ENCODE measurements at places on chromosomes 1 and 21.

GRCh38 chr21:44051462-44051941 is 39.4 kb downstream of the TRAPPC10 start:
- no peak for DNase-seq

DNA sequence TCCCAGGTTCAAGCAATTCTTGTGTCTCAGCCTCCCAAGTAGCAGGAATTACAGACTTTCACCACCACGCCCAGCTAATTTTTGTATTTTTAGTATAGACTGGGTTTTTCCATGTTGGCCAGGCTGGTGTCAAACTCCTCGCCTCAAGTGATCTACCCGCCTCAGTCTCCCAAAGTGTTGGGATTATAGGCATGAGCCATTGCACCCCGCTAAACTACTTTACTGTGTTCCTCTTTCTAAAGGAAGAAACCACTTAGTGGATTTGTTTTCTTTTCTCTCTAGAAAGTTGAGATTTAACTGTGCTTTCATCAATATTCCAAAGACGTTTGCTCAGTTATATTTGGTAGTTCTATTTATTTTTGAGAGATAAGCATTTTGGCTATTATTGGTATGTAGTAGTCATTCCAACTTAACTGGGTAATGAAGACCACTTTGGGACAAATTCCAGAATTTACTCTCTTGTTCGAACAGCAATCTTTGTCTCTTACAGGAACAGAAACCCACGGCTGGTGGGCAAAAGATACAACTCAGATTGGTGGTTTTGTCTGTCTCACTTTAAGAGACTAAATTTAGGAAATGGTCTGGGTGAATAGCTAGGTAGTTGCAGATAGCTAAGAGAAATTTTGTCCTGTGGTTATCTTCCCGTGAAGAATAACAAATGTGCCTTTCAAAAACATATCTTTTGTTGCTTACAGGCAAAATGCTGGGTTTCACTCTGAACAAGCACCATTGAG is 103.5 kb upstream of the CD55 start:
- DNase-seq, result no peak

DNA sequence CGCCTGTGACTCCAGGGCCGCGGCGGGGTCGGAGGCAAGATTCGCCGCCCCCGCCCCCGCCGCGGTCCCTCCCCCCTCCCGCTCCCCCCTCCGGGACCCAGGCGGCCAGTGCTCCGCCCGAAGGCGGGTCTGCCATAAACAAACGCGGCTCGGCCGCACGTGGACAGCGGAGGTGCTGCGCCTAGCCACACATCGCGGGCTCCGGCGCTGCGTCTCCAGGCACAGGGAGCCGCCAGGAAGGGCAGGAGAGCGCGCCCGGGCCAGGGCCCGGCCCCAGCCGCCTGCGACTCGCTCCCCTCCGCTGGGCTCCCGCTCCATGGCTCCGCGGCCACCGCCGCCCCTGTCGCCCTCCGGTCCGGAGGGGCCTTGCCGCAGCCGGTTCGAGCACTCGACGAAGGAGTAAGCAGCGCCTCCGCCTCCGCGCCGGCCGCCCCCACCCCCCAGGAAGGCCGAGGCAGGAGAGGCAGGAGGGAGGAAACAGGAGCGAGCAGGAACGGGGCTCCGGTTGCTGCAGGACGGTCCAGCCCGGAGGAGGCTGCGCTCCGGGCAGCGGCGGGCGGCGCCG is at the start of gene SIM2:
TSS of gene SIM2 (plus strand) at position 135 of the 565 bp plus-strand sequence. CDS start 632 bp downstream, outside the sequence.
- DNase-seq, result no peak

GRCh38 chr21:33787431-33787830 is 128.2 kb downstream of the ATP5PO start:
- DNase-seq, result no peak

DNA sequence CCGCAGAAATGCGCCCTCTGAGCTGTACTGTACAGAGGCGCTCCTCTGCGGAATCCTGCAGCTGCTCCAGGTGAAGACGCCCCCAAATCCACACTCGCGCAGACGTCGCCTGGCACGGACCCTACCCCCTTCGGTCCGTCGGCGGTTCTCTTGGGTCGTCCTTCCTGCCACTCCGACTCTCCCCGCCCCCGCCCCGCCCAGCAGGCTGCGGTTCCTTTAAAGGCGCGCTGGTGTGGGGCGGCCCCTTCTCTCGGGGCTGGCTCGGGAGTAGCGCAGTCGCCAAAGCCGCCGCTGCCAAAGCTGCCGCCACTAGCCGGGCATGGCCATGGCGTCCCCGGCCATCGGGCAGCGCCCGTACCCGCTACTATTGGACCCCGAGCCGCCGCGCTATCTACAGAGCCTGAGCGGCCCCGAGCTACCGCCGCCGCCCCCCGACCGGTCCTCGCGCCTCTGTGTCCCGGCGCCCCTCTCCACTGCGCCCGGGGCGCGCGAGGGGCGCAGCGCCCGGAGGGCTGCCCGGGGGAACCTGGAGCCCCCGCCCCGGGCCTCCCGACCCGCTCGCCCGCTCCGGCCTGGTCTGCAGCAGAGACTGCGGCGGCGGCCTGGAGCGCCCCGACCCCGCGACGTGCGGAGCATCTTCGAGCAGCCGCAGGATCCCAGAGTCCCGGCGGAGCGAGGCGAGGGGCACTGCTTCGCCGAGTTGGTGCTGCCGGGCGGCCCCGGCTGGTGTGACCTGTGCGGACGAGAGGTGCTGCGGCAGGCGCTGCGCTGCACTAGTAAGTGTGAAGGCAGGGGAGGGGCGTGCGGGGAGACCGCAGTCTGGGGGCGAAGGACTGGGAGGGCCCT is at the start of gene RASSF5:
TSS of gene RASSF5 (plus strand) at position 248 of the 846 bp plus-strand sequence. CDS start at position 320, 72 bp downstream.
- DNase-seq, result peak; percentile 73

GRCh38 chr1:11431941-11432507 is 46.9 kb upstream of the DISP3 start:
- no peak for DNase-seq

- no peak for DNase-seq
Observed at GRCh38 chr1:71695821-71696220, 586.5 kb downstream of the NEGR1 start.

DNA sequence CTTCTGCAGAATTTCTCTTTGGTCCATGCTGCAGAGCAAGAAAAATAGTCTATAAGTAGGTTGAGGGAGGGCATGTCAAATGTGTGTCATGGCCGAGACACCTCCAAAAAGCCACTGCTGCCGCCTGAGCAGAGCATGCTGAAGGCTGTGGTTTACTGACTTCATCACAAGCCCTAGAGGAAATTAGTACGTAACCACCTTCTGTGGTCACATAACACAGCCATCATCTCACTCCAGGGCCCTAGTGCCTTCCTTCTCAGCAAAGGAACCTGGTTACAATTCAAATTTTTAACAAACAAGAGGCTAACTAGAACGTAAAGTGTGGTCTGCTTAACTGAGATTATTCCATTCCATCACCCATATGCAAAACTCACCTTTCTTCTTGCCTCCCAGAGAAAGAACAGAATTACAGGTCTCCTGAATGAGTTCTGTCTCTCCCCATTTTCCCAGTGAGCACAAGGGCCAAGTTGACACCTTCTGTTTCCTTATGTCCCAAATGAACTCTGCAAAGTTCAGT is at the start of gene PTPN22:
TSS of gene PTPN22 (minus strand) at position 116 of the 517 bp plus-strand sequence.
- peak; percentile 57 for DNase-seq

GRCh38 chr1:32925403-32926162 is 24.4 kb upstream of the TMEM54 start:
- DNase-seq, result no peak

GRCh38 chr1:17494114-17494729 is 45.3 kb upstream of the ARHGEF10L start:
- peak; percentile 48 for DNase-seq

DNA sequence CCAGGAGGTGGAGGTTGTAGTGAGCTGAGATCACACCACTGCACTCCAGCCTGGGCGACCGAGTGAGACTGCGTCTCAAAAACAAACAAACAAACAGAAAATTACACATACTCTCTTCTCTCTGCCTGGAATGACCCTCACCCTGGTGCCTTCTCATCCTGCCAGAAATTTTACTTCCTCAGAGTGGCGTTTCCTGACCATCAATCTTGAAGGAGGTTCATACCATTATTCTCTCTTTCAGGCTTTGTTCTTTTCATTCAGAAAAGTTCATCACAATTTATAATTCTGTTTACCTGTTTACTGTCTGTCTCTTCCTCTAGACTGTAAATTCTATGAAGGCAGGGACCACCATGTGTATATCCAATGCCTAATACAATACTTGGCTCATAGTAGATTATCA is 79.3 kb downstream of the RPS6KA1 start:
- no peak for DNase-seq

DNA sequence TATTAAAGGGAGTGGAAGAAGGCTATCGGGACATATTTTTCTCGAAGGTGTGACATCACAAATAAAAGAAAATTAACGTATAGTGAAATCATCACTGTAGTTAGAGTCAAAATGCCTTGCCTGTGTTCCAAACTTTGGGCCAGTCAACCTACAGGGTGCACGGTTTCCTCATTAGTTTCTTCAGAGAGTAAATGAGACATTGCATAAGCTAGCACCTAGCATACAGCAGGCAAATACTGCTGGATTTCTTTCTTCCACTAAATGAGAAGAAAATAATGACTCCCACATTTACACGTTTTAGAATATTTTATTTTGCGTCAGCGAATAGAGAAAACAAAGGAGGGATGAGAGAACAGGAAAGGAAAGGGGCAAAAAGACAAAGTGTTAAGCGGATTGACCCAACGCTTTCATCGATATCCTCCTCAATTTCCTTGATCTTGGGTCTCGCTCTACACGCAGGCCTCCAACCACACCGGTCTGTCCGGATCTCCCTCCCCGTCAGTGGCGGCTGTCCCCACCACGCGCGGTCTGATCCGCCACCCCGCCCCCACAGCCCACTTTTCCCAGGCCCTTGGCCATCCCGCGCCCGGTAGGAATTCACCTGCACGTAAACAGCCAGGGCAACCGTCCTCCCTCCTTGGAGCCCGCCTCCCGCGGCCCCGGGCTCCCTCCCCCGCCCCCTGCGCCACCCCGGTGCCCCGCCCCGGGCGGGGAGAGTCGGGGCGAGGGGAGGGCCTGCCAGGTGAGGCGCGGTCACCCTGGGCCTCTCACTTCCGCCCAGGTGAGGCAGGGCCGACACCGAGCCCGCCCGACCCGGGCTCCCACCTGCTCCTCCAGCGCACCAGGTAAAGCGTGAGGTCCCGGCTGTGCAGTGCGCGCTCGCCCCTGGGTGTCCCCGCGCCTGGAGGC is at the start of gene PATJ:
TSS of gene PATJ (plus strand) at position 770 of the 909 bp plus-strand sequence. CDS start 20,413 bp downstream, outside the sequence.
- peak; percentile 49 for DNase-seq

DNA sequence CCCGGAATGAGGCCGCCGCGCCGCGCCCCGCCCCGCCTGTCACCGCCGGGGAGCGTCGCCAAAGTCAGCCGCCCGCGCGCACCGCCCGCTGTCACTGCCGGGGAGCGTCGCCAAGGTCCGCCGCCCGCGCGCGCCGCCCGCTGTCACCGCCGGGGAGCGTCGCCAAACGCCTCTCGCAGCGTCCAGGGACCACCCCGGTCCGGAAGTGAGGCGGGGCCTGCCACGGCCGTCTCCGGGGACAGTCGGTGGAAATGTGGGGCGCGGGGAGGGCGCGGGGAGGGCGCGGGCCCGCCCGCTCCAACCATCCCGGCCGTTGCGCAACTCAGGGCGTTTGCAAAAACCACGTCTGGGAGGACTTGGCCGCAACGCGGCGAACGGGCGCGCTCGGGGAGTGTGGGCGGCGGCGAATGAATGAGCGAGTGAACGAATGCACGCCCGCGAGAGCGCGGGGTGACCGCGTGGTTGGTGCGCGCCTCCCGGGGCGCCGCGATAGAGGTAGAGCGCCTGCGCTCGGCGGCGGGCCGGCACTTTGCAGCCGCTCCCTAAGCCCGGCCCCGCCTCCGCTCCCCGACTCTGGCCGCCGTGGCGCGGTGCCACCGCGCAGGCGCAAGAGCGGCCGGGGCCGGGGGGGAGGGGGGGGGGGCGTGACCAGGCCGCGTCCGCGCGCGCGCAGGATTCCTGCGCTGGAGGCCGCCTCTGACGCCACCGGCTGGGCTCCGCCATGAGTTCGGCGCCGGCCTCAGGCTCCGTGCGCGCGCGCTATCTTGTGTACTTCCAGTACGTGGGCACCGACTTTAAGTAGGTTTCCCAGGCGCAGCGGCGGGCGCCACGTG is at the start of the genes ACAP3 and PUSL1:
TSS of gene ACAP3 (minus strand) at position 8 of the 833 bp plus-strand sequence. CDS start 115 bp downstream, outside the sequence.
TSS of gene PUSL1 (plus strand) at position 675 of the 833 bp plus-strand sequence. CDS start at position 722, 47 bp downstream.
- peak; percentile 81 for DNase-seq

DNA sequence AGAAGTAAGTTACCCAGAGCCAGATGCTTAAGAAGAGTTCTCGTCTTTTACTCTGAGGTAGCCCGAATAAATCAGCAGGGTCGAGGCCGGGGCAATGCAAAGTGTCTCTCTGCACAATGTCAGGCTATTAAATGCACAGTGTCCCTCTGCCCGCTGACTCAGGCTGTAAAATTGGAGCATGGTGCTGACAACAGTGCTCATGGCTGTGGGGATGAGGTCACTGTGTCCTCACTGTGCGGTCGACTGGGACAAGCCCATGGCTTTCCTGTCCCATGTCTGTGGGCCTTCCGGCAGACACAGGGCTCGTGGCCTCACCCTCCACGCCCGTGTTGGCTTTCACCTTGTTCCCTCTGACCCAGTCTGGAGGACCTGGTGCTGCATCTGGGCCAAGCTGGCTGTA is 14.6 kb upstream of the SLC2A1 start:
- no peak for DNase-seq

DNA sequence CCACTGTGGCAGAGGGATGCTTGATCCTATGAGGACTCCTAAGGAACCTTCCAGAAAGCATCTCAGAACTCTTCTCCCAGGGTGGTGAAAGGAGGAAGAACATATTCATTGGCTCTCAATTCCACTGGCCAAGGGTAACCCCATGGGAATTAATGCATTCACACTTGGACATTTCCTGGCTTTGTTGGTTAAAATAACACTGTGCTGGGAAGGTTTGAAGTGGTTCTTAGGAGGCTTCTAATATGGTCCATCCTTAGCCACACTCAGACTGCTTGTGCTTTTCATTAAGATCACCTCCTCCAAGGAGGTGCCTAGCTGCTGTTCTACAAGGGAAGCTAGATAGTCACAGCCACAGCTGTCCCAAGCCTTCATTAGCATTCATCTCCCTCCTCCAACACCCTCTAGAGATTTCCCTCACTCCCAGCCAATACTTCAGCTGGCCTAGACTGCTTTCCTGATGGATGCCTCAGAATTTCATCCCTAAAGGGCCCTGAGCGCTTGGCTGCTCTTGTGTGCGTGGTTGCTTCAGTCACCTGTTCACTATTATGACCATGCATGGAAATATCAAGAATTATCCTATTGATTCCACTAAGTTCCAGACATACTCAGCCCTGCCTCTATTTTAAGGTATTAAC is 544.4 kb downstream of the PLPP3 start:
- no peak for DNase-seq

- no peak for DNase-seq
Observed at GRCh38 chr1:59670662-59671061, 144.1 kb upstream of the HOOK1 start.

- no peak for DNase-seq
Observed at GRCh38 chr1:118118873-118119463, 66.1 kb downstream of the SPAG17 start.
